ENCODE measurements at places on chromosomes 6 and 20.
A peak's percentile ranks its signal among the peaks of the same experiment; 100 is the strongest.

DNA sequence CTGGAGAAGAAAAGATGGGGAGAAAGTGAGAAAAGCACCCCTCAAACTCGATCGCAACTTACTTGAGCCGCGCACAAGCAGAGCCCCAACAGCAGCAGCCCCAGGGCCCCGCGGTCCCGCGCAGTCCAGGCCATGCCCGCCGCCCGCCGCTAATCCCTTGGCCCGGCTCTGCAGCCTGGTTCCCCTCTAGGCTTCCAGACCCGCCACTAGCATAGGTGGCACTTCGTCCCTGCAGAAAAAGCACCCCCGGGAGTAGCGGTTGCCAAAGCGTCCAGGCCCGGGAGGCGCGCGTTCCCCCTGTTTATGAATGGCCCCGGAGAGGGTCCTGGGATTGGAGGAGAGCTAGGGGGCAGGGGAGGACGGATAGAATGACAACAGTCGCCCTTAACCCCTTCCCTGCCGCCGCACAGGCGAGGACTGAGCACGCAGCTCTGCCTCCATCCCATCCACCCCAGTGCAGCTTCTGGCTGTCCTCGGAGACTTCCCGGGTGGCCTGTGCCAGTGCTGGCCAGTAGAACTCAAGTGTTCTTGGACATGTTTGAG is 19.9 kb downstream of the COL9A1 start:
- DNase-seq = no peak

GRCh38 chr20:57387945-57388371 is 3.2 kb upstream of the RBM38 start:
- DNase-seq = peak; percentile 52

GRCh38 chr6:79635232-79635543 is 4.1 kb downstream of the SH3BGRL2 start:
- peak; percentile 38 for DNase-seq

- DNase-seq = no peak
Observed at GRCh38 chr20:2795451-2795850, 5.0 kb downstream of the CPXM1 start.

DNA sequence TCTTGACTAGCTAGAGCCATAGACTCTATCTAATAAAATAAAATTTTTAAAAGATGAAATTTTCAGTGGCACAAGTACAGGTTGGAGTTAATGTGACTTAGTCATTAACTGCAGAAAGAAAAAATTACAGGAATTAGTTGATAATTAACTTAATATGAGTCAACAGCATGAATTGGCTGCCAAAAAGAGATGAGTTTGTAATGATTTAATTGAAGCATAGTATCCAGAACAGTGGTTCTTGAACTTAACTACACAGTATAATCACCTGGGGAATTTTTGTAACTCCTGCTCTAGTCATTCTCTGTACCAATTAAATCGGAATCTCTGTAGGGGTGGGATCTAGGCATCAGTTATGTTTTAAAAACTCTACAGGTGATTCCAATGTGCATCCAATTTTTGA is 46.3 kb upstream of the HMGN3 start:
- DNase-seq = no peak

DNA sequence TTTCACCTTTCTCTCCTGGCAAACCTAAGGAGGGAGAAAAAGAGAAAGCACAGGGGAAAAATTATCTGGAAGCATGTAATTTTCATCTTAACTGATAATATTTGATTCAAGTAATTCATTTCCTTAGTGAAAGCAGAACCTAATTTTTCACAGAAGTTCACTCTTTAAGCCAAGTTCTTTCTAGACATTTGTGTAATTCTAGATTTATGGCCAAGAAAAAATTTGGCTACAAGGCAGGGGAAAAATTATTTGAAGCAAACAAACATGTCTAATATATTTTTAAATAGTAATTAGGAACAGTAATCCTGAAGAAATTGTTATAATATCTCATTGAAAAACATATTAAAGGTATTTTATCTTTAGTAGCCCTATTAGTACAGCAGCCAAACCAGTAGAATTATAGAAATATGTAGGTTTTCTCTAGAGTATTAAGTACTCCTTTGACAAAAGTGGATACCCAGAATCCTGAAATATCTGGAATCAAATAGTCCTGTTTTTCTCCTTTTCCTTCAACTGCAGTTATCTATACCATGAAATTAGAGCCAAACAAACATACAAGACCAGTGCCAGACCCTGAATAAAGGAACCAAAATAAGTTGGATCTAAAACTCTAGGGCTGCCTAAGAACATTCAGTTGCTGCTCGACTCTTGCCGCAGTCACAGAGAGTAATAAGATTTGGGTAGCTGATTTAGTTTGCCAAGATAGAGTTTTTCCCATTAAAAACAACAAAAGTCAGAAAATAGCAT is 116.5 kb downstream of the COL12A1 start:
- no peak for DNase-seq

DNA sequence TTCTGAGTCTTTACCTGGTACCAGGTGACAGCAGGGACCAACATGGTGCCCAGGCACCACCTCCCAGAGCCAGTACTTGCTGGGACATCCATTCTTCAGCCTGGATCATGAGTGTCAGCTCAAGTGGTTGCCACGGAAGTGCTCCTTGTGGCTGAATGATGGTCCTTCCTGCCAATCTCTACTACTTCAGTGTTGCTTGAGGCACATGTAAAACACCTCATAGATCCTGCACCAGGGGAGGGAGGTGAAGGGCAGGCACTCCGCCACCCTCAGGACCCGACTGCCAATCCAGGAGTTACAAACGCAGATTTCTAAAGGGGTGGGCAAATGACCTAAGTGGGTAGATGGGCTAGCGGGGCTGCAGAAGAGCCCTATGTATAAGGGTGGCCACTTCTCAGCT is 226.0 kb downstream of the PREX1 start:
- DNase-seq = no peak

GRCh38 chr20:58077282-58077681 is 151.2 kb downstream of the ANKRD60 start:
- DNase-seq = no peak

GRCh38 chr20:61437280-61438206 is 185.5 kb downstream of the CDH4 start:
- peak; percentile 94 for DNase-seq

DNA sequence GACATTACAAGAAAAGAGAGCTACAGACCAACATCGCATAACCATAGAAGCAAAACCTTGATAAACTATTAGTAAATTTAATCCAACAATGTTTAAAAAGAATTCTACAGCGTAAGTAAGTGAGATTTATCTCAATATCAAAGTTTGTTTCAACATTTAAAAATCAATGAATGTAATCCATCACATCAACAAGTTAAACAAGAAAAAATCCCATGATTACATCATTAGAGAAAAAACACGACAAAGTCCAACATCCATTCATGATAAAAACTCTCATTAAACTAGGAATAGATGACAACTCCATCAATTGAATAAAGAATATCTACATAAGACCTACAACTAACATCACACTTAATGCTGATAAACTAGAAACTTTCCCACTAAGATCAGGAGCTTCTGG is 239.0 kb upstream of the GGTLC1 start:
- no peak for DNase-seq

- no peak for DNase-seq
Observed at GRCh38 chr6:40328986-40329545, 258.1 kb downstream of the LRFN2 start.

DNA sequence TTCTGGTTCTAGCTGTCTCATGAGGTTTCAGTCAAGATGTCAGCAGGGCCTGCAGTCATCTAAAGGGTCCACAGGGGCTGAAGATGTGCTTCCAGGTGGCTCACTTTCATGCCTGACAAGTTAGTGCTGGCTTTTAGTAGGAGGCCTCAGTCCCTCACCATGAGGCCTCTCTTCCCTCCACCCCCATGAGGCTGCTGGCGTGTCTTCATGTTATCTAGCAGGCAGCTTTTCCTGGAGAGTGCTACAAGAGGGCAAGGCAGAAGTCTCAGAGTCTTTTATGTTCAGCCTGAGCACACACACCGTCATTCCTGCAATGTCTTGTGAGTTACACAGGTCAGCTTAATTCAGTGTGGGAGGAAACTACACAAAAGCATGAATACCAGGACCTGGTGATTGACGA is 769.9 kb downstream of the HDGFL1 start:
- DNase-seq = no peak

DNA sequence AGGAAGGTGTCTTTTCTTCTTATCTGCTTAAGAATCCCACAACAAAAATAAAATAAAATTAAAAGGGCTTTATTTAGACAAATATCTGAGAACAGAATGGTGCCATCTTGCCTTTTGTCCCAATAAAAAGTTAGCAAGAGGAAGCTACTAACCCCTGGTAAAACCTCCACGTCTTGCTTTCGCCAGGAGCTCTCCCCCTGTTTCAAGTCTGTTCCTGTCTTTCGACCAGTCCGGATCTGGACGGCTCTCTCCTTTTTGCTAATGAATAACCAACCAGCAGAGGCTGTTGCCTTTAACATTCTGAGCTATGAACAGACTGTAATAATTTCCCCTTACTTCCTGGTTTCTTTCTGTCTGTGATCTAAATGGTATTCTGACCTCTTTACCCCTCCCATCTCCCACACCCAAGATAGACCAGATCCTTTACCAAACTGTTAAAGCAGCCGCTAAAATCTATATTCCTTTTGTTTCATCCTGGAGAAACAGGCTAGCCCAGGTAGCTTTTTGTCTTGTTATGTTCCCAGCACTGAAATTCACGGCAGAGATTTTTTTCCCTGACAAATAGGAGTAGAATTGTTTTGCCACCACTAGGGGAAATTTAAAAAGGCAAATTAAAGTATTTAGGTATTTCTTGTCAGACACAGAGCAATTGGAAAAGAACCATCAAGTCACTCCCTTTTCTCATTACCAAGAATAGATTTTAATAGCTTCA is at the start of gene FRK:
Gene FRK (minus strand): TSS at position 320 of the 712 bp plus-strand sequence. CDS start 580 bp downstream, outside the sequence.
- DNase-seq = peak; percentile 36

GRCh38 chr6:30378290-30378937 is 33.5 kb downstream of the RPP21 start:
- no peak for DNase-seq

GRCh38 chr20:61760321-61760720 is 305.4 kb downstream of the TAF4 start:
- no peak for DNase-seq

DNA sequence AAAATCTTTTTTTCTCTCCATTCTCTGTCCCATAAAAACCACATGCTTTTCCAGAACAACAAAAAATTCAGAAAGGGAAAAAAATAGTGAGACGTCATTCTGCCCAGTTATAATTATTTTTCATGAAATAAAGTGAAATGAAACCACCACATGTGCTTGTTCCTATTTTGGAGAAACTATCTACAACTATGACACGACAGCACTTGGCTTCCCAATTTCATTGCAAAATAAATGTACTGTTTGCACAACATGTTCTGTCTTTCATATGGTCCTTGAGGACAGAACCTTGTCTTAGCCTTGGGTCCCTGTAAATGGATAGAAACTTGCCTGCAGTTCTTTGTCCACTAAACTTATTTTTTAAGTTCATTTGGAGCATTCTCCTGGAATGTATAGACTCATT is 5.6 kb upstream of the MAN1A1 start:
- DNase-seq = no peak

DNA sequence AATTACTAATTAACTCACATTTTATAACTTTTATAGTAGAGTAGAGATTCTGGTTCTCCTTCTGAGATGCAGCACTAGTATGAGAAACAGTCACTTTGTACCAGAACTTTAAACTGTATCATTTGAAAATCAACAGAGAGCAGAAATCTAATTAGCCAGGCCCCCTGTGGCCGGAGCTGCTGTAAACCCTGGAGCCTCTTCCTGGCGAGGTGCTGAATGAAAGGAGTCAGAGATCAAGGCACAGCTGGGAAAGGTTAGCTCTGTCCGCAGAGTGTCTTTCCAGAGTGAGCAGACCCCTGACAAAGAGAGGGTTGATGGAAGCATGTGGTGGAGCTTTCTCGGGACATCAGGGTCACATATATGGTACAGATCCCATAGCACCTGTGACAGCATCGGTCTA is 703.8 kb downstream of the RFPL4B start:
- no peak for DNase-seq

DNA sequence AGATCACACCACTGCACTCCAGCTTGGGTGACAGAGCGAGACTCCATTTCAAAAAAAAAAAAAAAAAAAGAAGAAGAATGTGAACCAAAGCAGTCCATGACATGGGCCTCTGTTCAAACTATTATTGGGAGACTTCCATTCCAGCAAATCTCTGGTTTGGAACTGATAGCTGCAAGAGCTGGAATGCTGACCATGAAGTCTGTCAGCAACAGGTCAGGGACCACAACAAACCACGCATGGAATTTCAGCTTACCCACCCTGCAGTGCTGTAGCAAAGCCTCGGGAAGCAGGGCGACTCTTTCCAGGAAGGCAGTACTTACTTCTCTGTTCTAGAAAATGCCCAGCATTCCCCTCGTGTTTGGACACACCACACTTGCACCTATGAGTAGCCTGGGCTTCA is 34.1 kb upstream of the TBC1D7 start:
- no peak for DNase-seq

GRCh38 chr20:51810155-51811041 is 8.1 kb upstream of the SALL4 start:
- DNase-seq = no peak

- DNase-seq = peak; percentile 40
Observed at GRCh38 chr6:112626468-112627082, 279.4 kb downstream of the RFPL4B start.

GRCh38 chr6:16568128-16568527 is 193.1 kb downstream of the ATXN1 start:
- DNase-seq = no peak

DNA sequence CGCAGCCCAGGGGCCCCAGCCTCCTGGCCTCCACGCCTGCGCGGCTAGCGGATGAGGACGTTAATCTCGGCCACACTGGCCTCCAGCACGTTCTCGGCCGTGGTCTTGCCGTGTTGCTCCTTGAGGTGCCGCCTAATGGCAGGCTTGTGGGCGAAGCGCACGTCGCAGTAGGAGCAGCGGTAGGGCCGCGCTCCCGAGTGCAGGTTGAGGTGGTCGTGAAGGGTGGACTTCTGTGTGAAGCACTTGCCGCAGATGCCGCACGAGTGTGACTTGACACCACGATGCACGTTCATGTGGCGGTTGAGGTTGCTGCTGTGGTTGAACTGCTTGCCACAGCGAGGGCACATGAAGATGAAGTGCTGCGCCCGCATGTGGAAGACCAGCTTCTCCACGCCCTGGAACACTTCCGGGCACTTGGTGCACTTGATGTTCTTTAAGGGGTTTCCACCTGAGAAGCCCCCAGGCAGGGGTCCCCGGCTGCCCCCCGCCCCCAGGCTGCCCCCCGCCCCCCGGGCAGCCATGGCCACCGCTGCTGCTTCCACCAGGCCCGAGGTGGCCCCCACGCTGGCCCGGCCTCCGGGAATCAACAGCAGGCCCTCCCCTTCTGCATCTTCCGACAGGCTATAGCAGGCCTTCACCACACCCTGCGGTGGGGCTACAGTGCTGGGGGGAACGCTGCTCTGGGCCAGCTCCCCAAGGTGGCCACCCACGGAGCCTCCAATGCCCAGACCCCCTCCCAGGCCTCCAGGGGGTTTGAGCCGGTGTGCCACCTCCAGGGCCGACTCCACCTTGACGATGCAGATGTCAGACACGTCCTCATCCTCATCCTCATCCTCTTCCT is 1.8 kb downstream of the ZBTB12 start:
- DNase-seq = no peak

Measured in fibroblast of skin of back (primary cell).